ENCODE measurements at places on chromosomes 13 and 19. TPM values are rescaled to one million over a fixed set of nuclear protein-coding genes. Genes with fewer than 3 reads are reported as not detected.

DNA sequence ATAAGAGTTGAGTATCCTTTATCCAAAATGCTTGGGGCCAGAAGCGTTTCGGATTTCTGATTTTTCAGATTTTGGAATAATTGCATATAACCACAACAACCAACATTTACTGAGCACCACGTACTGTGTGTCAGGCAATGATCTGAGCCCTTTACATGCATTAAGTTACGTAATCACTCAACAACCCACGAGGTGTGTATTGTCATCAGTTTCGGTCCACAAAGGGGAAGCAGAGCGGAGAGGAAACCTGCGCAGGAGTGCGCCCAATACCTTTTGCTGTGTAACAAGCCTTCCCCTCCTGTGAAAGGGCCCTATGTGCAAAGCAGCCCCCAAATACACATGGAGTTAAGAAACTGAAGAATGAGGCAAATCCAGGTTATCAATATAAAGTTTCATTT lies 20.7 kb upstream of the NLRP12 start:
- DNase-seq = no peak

DNA sequence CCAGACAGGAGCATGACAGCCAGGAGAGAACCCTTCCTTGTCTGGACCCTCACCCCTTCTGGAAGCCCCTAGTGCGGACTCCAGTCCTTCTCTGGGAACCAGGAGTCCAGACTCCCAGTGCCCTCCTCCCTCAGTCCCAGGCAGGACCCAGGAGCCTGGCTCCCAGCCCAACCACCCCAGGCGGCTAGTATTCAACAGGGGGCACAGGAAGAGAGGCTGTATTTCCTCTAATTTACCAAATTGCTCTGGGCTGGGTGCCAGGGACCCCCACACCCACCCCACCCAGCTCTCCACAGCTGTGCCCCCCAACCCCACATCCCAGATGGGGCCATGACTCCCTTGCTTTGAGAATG lies 3.3 kb downstream of the GRIN2D start:
- DNase-seq = no peak

Gene EFNB2
- total RNA-seq = 6.7 TPM

GRCh38 chr19:58203814-58204475 lies 21.1 kb downstream of the ZNF274 start:
- peak; percentile 42 for DNase-seq

GRCh38 chr19:27777242-27777641 lies 1435.7 kb downstream of the UQCRFS1 start:
- DNase-seq = no peak

DNA sequence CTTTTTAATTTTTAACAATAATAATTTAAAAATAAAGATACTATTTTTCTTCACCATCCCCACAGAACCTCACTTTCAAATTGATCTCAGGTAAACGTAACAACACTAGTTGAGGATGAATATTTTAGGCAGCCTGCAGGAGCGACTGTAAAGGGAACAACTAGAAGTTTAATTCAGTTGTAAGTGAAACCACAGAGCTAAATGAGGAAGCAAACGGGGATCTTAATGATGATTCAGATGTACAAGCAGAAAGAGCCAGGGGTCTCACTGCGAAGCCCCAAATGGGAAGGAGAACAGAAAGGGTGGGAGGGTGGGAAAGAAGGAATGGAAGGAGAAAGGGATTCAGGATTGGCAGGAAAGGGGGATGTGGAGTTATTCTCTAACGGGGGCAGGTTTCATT lies 54.6 kb upstream of the RAP2A start:
- no peak for DNase-seq

GRCh38 chr19:45752639-45753038 lies 16.4 kb downstream of the SIX5 start:
- no peak for DNase-seq

- no peak for DNase-seq
Measured at GRCh38 chr19:18559685-18560084, 2.0 kb downstream of the KXD1 start.

Gene FCGBP
- total RNA-seq = 68.0 TPM

- DNase-seq = no peak
Measured at GRCh38 chr13:110055089-110055488, 251.9 kb downstream of the COL4A1 start.

DNA sequence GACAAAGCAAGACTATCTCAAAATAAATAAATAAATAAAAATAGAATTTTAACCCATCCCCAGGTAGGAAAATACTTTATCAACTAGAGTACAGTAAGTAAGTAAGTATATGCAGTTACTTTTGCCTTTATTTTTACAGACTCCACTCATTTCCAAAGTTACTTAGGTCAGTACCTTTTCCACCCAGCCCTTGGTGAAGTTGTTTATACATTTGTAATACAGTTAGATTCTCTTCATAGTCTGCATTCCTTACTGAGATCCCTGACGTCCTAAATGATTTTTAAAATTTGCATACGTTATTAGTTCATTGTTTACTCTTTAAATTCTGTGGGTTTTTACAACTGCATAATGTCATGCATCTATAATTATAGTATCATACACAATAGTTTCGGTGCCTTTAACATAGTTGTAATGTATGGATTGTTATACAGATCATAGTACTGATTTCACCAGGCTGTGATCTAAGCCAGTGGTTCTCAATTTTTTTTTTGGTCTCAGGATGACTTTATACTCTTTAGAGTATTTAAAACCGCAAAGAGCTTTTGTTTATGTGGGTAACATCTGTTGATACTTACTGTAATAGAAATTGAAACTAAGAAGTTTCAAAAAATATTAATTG lies 10.4 kb downstream of the SETDB2 start:
- DNase-seq = no peak

Gene STARD13
- total RNA-seq = 24.2 TPM

DNA sequence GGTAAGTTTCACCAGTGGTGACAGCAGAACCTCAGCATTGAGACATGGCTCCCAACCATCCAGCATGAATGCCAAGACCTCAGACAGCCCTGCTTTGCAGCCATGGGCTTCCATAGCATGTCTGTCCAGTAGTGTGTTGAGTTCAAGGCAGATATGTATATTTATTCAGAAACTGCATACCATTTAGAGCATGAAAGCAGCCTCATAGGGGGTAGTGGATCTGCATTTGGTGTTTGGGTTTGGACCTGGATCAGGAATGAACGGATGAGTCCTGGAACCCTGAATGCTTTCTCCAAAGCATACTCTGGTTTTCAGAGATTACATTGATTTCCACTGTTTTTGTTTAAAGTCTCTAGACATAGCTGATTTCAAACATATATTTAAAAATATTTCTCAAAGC lies 114.3 kb downstream of the ESD start:
- DNase-seq = no peak

- no peak for DNase-seq
Measured at GRCh38 chr19:3114811-3115210, 20.6 kb downstream of the GNA11 start.

GRCh38 chr13:34883396-34883795 lies 58.7 kb upstream of the NBEA start:
- no peak for DNase-seq

Gene PSG7
- not detected for total RNA-seq

Gene JSRP1
- not detected for total RNA-seq

GRCh38 chr19:48230555-48231129 lies 25.1 kb downstream of the CARD8 start:
- no peak for DNase-seq

DNA sequence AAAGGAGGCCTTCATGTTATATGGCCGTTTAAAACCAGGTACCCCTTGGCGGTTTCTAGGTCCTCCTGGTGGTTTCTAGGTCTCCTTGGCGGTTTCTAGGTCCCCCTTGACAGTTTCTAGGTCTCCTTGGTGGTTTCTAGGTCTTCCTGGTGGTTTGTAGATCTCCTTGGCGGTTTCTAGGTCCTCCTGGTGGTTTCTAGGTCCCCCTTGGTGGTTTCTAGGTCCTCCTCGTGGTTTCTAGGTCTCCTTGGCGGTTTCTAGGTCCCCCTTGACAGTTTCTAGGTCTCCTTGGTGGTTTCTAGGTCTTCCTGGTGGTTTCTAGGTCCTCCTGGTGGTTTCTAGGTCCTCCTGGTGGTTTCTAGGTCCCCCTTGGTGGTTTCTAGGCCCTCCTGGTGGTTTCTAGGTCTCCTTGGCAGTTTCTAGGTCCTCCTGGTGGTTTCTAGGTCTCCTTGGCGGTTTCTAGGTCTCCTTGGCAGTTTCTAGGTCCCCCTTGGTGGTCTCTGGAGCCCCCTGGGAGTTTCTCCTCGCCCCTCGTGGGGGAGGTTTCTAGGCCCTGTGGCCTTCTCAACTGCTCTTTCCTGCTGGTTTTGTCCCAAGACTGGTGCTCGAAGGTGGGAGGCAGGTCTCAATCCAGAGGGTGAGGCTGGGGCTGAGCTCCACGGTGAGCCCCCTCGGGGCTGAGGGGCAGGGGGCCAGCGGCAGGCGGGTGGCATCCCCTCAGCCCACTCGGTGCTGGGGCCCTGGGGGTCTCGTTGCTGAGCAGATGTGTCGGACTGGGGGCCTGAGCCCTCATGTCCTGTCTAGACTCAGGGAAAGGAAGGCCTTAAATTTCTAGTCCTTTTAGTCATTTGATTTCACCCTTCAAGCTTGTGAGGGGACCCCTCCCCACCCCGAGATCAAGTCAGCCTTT lies 8.0 kb downstream of the HCN2 start:
- DNase-seq = no peak

- DNase-seq = no peak
Measured at GRCh38 chr13:36630181-36630803, 43.5 kb upstream of the SERTM1 start.

DNA sequence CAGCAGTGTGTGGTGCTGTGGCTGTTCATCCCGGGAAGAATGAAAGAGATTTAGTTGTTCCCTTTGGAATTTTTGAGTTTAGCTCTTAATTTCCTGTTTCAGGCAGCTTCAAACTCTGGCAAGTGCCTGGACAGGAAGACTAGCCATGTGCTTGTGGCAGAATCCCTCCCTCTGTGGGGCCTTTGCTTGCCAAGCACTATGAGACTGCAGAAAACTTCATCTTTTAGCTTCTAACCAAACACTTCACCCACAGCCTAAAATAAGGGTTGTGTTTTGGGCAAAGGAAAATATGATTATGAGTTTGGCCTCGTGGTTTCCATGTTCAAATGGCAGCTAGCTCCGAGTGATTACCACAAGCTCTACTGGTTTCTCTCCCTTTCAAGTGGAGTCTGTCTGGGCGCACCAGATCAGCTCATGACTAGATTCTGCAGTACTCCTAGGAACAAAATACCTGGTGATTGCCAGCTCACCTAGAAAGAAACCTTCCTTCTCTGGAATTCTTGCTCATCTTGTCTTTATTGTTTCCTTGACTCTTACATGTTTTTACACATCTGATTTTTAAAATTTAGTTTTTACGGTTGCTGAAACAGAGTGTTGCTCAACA lies 707.5 kb downstream of the SLITRK6 start:
- DNase-seq = no peak

DNA sequence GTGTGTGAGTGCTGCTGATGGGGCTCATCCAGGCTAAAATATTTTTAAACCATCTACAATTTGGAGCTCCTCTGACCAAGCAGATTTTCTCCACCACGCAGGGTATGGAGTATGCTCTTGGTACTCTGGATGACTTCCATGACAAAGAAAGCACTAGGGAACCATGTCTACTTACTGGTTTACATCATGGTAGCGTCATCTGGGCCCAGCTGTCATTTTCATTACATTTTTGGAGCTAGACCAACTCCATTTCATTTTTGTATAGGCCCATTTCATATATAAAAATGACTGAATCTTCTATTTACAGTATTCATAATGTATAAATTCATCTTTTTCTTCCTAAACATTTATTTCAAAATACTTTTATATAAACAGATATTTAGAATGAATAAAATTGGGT lies 184.4 kb downstream of the DNAJC3 start:
- DNase-seq = no peak

Gene CEACAM21
- total RNA-seq = 0.64 TPM

Gene DMAC2
- total RNA-seq = 25.4 TPM

Gene FREM2
- total RNA-seq = 4.9 TPM

Gene ZNF71
- total RNA-seq = 4.1 TPM

- DNase-seq = peak; percentile 58
Measured at GRCh38 chr19:45469945-45470761, 2.4 kb downstream of the FOSB start.

DNA sequence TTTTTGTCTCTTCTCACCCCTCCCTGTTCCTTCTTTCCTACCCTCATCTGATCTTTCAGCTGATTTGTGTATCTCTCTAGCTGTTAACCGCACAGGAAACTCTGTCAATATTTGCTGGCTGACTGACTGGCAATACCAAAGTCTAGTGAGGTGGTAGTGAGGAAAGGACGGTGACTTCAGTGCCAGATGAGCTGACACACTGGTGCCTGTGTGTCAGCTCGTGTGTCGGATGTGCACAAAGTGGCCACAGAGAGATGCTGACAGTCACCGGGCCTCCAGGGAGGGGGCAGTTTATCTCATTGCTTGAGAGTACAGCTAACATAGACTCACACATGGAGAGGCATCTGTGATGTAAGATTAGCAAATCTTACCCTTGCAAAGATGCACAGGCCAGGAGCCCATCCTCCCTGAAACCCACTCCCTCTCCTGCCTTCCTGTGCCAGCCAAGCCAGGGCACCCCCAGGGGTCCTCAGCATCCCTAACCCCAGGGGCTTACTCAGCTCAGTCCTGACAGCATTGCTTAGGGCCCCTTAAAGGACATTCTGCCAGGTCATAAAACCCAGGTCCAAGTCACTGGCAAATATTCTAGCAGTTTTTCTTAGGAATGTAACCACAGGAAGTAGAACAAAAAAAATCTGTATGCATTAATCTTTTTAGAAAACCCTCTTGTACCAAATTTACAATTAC lies 80.2 kb downstream of the SHISA2 start:
- DNase-seq = no peak

DNA sequence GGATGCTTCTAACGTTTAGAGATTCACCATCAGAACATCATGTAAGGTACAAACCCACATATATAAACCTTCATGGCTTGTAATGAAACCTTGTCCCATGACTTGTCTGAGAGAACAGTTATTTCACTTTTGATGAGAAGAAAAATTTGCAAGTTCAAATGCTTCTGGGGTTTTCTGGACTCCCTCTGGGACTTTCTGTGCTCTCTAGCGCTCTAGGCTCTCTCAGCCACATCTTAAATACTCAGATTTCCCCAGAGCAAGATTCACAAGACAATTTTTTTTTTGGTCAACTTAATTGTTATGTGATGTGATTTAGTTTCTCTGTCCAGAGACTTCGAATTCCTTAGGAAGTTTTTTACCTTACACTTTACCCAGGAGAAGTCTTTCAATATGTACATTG lies 282.8 kb upstream of the EDNRB start:
- DNase-seq = no peak

GRCh38 chr13:44969551-44970484 lies 19.5 kb downstream of the NUFIP1 start:
- no peak for DNase-seq

Gene CNN1
- total RNA-seq = 5.2 TPM
